ENCODE measurements at places on chromosomes 16 and 17.

DNA sequence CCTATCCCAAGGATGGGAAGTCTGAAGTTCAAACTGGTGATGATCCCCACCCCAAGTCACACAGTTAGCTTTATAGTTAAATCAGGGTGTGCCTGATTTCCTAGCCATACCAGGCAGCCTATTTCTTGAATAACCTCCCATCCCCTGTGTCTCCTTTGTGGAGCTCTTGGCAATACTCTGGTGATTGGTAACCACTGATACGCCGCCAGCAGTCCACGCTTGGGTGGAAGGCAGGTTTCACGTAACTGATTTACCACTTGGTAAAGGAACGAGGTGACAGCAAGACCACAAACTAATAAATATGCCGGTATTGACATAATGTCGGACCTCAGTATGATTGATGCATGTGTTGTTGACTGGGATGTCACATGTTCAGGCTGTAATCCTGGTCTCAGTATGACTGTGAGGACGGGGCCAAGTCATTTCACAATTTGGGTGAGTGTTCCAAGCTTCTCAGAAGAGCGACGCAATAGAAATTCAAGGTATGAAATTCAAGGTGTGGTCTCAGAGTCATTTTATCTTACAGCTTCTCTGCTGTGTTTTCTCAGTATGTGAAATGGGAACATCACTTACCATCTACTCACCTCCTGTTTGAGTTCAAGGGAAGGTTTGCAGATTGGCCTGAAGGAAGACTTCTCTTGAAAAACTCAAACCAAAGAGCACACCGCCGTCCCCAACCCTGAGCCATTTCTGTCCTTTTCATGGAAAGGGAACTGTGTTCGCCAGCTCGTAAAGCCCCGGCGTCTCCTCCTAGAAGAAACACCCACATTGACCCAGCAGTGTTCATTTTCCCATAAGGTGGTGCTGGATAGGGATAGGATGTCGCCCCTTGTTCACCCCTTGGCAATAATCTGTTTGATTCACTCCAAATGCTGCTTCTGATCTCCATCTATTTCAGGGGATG is 678.9 kb downstream of the WWOX start:
- DNase-seq: no peak

DNA sequence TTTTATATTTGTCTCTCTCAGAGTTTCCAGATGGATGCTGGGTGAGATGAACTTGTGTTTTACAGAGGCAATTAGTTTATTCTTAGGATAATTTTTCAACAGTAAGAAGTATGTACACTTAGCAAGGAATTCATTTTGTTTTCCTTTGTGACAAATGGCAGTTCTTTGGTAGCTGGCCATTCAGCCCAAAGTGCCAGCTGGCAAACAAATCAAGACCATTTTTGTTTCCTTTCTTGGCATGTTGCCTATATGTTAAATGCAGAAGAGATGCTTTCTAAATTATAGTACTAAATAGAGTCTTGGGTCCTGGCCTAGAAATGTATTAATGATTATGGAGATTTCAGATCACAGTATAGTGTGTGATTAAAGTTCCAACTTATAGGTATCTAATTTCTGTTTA is 337.1 kb downstream of the CNTNAP4 start:
- DNase-seq: no peak

DNA sequence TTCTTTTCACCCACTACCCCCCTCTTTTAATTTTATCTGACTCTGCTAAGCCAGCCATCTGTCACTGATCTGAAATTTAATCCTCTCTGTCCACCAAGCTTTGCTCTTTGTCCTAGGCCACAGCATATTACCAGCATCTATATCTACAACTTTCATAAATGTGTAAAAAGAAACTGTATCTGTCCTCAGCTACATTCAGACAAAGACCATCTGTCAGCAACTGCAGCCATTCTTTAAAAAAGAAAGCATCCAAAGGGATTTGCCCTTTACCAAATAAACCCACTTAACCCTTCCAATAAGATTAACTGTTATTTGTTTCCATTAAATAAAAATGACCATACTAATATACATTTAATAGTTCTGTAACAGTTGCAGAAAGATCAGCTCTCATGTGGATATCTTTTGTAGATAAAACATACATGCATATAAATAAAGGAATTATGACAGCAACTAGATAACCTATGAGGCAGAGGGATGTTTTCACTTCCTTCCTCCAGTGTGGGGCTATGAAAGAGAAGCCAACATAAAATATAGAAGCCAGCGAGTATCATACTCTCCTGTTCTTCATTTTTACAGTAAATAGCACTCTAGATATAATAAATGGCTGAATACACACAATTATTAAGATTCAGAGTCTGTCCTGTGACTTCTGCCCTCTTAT is 602.5 kb upstream of the SALL1 start:
- no peak for DNase-seq

DNA sequence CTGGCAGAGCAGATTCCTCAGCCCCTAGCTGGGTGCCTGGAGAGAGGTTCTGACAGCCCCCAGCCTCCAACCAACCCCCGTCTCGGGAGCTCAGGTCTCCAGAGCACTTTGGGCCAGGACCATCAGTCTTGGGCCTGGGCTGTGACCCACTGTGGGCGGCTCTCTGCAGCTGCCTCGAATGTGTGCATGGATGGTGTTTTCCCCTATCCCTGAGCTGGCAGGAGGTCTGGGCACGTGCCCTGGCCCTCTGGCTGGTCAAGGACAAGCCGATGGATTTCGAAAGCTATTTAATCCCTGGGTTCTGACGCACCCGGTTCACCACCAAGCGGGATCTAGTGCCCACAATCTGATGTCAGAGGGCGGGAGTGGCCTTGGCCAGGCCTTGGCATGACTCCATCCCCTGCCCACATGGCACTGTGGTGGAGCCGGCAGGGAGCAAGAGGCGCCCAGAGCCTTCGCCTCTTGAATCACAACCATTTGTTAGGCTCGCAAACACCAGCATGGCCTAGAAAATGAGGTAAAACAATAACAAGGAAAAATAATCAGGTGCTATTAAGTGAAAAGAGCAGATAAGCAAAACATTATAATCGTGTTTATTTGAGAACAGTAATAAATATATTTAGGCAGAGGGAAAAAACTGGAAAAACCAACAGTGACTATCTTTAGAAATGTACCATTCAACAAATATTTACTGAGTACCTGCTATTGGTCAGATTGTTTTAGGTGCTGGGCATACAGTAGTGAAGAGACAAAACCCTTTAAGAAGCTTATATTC is 69.3 kb upstream of the TOB1 start:
- no peak for DNase-seq

DNA sequence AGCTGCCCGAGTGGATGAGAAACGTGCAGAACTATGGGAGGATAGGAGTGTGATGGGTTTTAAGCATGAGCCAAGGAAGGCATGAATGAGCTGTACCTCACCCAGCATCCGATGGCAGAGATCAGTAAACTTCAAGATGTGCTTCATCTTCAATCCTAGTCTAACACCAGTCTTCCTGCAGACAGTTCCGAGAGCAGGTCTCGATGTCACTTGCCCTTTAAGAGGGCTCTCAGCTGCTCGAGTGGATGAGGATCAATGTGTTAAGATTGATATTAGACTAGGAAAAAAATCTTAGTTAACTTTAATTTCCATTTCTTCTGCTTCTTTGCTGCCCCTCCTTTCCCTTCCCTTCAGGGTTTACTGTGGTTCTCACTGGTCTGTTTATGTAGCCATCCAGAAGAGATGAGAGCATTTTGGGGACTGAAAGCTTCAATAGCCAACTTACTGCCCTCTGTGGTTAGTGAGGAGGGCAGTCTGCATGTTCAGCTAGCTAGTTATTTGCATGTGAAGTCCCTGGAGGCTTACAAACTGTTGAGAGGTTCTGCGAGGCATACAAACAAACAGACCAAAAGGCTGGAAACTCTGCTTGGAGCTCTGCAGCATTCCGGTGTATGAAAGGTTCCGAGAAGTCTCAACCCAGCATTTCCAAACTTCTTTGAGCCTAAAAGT is 15.3 kb downstream of the KLHL36 start:
- no peak for DNase-seq

DNA sequence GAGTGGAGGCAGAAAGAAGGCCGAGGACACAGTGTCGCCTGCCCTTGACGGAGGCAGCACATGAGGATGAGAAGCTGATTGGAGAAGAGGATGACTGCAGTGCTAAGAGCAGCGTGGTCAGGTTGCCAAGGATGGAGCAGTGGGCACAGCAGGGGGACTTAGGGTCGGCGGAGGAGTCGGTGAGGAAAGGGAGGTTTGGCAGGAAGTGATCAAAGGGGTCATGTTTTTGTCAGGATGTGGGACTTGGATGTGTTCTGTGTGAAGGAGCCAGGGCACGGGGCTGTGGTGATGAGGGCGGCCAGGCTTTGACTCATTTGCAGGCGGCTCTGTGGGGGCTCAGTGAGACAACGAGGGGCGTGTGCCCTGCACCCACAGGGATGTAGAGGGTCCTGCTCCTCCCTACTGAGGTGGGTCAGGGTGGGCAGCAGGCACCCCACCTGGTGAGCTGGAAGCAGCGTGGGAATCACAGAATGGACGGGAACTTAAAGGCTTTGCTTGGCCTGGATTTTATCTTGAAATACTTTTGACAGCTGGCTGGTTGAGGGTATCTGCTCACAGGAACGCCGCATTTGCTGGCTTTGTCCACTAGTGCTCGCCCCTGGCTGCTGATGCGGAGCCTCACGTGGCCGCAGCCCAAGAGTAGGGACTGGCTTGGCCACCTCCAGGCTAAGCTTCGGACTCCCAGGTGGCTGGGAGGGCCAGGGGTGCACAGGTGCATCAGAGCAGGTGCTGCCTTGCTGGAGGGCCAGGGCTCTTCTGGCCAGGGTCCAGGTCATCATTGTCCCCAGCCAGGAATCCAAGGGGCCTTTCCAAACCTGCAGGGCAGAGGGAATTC is 6.0 kb downstream of the MPG start:
- DNase-seq: no peak

GRCh38 chr17:78923660-78924453 is 1.3 kb downstream of the TIMP2 start:
- no peak for DNase-seq

- no peak for DNase-seq
These were observed 41.0 kb downstream of the OTOA start for GRCh38 chr16:21704733-21705132.

DNA sequence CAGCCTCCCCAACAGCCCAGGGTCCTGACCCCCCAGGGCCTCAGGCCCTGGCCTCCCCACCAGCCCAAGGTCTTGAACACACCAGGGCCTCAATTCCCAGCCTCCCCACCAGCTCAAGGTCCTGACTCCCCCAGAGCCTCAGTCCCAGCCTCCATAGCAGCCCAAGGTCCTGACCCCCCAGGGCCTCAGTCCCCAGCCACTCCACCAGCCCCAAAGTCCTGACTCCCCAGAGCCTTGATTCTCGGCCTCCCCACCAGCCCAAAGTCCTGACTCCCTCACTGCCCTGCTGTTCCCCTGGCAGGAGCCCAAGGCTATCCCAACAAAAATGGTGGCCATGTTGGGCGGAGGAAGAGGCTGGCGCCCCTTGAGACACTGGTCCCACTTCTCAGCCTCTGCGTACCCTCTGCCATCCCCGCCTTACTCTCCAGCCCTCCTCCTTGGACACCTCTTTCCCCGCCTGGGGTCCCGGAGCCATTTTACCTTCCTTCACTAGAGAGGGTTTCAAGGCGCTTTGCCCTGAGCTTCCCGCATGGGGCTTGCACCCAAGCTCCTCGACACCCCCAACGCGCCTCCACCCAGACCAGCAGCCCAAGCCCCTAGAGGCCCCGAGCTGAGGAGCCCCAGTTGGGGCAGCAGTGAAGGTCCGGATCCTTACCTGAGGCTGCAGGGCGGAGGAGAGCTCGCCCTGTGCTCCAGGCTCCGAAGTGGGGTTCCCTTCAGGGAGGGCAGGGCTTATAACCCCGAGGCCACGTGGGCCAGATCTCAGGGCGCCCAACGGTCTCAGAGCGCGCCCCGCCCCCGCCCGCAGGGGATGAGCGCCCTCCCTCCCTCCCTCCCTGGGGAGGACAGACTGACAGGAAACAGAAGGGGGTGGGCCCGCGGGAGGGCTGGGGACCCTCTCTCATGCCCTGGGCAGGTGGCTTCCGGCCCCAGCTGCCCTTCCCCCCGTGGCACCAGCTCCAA is 3.5 kb upstream of the TSPOAP1 start:
- no peak for DNase-seq

- DNase-seq: no peak
These were observed 1.9 kb upstream of the HSF4 start for GRCh38 chr16:67162506-67163163.

DNA sequence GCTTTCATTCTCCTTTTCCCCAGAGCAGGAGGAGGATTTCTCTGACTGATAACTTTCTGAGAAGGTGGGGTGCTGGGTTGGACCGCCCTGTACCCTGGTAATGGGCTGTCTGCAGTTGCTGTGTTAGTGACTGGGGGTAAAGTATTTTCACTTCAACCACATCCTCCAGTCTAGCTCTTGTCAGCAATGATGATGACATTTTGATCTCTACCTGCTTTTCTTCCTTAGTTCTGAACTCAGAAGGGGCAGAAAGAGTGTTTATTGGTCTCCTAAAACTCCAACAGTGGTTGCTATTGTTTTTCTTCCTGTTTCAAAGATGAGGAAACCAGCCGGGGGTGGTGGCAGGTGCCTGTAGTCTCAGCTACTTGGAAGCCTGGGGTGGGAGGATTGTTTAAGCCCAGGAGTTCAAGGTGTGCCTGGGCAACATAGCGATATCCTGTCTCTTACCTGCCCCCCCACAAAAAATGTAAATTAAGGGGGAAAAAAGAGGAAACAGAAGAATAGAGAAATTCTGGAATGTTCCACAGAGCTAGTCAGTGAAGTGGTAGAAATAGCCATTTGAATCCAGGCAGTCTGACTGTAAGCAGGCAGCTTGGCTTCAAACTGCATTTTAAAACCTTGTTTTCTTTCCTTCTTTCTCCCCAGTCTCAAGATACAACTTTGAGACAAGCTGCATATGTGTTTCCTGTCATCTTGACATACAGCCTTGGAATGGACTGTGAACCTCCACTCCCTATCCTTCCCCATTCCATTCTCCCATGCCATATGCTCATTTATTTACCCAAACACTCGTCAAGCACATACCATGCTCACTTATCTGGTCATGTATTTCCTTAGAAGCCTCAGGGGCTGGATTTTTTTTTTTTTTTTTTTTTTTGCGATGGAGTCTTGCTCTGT is 3.3 kb upstream of the N4BP1 start:
- no peak for DNase-seq

GRCh38 chr17:29726715-29727252 is 104.1 kb upstream of the CORO6 start:
- no peak for DNase-seq

GRCh38 chr17:15918661-15919259 is 26.2 kb upstream of the ADORA2B start:
- no peak for DNase-seq

DNA sequence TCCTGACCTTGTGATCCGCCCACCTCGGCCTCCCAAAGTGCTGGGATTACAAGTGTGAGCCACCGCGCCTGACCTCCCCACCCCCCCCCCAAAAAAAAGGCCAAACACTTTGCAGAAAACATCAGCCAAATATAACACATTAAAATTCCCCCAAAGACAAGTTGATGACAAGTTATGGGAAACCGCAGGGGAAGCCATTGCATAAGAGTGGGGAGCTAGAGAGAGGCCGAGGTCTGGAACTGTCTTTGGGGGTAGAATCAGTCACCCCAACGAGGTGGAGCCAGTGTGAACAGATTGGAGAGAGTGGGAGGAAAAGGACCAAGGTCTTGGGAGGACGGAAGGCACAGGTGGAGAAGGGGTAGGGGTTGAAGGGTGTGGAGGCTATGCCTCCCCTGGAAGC is 2.8 kb downstream of the DRC3 start:
- DNase-seq: no peak

Measured in NCI-H1048 (cell line).